ENCODE measurements at places on chromosomes 11 and 22.

DNA sequence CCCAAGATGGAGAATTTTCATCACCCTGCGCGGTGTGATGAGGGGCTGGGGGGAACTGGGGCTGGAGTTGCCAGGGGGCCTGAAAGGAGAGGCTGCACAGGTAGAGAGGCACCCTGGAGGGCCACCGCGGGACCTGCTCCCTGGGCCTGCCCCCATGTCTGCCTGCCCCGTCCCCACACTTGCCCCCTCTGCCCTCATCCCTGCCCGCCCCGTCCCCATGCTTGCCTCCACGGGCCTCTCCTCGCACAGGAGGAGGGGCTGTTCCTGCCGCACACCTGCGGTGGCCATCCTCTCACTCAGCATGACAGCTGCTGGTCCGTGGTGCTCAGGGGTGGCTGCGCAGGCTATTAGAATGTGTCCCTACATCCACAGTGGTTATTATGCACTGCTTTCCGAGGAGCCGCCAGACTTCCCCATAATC is 43.5 kb downstream of the LINC01488 start:
- no peak for DNase-seq

DNA sequence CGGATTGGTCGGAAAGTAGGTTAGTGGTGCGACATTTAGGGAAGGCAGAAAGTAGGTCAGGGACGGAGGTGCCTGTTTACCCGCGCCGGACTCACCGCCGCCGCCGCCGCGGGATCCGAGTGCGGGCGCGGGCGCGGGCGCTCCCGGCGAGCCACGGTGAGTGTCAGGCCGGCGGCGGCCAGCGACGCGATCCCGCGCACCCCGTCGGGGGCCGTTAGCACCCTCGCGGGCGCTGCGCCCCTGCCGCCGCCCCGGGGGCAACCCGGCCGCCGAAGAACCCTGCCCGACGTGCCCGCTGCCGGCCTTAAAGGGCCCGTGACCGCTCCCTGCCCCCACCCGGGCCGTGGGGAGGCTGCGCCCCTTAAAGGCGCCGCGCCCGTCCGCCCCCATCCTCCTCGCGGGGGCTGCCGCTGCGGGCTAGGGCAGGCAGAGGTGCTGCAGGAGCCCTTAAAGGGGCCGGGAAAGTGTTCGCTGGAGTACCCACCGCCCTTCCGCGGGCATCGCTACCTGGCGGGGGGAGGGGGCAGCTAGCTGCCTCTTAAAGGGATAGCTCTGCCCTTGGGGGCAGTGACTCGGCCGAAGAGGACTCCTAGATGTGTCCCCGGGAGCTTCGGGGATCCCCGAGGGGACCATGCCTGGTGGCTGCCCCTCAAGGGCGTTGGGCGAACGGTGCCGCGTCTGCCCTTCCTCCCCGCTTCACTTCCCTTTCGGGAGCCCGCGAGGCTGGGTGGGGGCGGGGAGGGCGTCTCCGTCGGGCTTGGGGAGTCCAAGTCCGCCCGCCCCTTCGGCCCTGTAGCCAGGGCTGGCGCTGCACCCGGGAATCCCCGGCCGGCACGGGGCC is at the start of gene BMAL1:
Gene BMAL1 (plus strand): TSS at position 23 of the 841 bp plus-strand sequence. CDS start 76,519 bp downstream, outside the sequence.
- no peak for DNase-seq

GRCh38 chr22:19843107-19843856 is 11.4 kb downstream of the GNB1L start:
- DNase-seq: no peak

DNA sequence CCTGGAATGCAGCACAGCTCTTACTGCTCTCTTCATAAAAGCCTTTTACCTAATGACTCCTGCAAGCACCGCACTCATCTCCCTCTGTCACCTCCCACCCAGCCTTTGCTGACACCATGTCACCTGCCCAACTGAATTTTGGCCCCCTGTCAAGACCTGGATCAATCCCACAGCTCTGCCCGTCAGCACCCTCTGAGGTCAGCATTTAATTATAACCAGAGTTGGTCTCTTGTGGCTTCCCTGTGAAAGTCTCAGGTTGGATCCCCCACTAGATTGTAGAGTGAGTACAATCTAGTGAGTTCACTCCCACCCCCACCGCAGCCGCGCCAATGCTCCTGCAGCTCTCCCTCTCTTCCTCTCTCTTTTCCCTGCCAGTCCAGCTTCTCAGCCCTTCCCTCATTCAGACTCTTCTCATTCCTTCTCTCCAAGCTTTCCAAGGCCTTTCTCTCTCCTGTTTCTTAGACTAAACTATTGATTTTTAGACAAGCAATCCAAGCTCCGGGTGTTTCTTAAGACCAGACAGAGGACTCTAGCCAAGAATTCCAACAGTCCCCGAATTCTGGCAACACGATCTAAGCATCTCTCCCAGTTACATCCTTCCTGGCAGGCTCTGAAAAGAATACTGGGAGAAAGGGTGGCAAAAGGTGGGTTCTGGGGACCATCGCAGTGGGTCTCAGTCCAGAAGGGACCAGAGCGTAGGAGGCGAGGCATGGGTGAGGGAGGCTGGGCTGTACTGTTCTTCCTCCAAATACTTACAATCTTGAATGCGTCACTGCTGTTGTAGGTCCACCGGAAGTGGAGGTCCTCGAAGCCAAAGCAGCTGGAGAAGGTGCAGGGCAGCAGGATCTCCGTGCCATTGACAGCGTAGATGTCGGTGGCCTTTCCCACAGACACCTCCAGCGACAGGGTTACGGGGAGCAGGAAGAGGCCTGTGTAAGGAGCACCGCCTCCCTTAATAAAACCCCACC is 8.0 kb downstream of the SCN4B start:
- DNase-seq: no peak

GRCh38 chr11:65429724-65430405 is 7.3 kb downstream of the NEAT1 start:
- peak; percentile 37 for DNase-seq

DNA sequence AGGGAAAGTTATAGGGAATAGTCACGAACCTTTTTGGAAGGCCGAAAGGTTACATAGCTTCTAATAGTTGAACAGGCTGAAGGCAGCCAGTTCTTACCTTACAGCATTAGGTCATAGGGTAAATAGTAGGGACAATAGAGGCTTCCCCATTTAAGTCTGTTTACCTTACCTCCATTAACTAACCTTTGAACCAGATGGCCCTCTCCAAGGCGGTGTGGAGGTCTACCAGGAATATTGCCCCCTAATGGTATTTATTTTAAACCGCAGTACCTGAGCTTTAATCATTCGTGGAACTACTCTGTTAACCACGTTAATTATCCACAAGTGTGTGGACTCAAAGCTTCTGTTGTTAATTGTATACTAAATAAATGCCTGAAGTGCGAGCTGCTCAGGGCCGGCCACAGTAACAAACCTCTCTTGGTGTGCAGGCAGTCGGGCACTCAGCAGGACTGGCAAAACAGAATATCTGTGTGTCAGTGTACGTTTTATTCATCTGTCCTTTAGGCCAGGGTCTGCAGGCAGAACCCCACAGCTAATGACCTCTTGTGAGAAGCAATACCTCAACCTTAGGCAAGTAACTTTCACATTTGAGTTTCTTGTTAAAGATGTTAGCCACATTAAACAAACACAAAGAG is 81.7 kb downstream of the PRCP start:
- no peak for DNase-seq

- DNase-seq: no peak
Measured at GRCh38 chr22:42225841-42226240, 44.6 kb downstream of the TCF20 start.

GRCh38 chr11:87097582-87097981 is 59.8 kb downstream of the TMEM135 start:
- DNase-seq: peak; percentile 36

Data from CD4-positive, alpha-beta memory T cell (primary cell).